HFFc6 (cell line): ENCODE measurements at places on chromosomes 12 and 14.

GRCh38 chr12:95615749-95616148 lies 64.5 kb upstream of the USP44 start:
- DNase-seq = no peak

- DNase-seq = no peak
Measured at GRCh38 chr12:101566318-101566717, 28.5 kb upstream of the MYBPC1 start.

DNA sequence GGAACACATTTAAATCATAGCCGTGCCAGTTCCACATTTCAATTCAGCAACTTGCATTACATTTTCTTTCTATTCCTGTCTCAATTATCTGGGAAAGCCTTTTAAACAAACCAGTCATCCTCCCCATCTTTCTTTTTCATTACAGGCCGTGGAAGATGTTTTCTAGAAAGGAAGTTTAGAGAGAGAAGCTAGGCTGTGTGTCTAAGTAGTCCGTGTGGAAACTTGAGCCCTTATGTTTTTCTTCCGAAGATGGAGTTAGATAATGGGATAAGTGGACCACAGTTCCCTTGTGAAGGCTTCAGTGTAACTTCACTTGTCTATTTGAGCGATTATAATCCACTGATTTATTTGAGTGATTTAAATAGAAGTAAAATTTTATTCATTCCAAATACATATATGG lies 12.4 kb upstream of the PPM1H start:
- no peak for DNase-seq

DNA sequence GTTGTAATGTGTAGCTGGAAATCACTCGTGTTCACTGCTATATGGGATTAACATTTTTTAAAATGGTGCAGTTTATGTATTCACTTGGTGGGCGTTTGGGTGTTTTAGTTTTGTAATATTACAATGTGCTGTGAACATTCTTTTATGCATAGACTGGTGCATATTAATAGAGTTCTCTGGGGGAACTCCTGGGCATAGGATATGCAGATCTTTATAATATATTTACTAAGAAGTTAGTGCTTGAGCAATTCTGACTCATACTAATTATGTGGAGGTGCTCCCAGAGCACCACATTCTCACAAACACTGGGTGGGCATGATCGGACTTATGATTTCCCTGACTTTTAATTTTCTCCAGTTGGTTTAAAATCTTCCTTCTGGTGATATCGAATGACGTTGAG lies 342.3 kb downstream of the PDZRN4 start:
- no peak for DNase-seq

- DNase-seq = no peak
Measured at GRCh38 chr12:102174761-102175160, 22.9 kb downstream of the PMCH start.

DNA sequence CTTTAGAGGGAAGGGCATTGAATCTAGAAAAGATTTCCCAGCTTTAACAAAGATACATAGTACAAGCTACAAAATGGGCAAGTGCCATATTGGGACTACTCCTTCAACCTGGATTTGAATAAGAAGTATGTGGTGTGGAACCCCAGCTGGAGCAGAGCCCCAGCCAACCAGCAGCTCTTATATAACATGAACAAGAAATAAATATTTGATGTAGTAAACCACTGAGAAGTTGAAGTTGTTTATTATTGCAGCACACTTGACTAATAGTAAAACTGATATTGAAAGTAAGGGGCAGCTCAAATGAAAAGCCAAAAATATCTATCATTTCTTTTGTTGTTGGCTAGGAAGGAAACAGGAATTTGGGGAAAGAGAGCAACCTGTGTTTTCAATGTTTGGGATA lies 701.8 kb downstream of the TMTC2 start:
- DNase-seq = no peak

GRCh38 chr14:23351681-23352505 lies 794 bp downstream of the SLC22A17 start:
- DNase-seq = no peak

GRCh38 chr14:88326352-88327103 lies 3.5 kb upstream of the KCNK10 start:
- no peak for DNase-seq

DNA sequence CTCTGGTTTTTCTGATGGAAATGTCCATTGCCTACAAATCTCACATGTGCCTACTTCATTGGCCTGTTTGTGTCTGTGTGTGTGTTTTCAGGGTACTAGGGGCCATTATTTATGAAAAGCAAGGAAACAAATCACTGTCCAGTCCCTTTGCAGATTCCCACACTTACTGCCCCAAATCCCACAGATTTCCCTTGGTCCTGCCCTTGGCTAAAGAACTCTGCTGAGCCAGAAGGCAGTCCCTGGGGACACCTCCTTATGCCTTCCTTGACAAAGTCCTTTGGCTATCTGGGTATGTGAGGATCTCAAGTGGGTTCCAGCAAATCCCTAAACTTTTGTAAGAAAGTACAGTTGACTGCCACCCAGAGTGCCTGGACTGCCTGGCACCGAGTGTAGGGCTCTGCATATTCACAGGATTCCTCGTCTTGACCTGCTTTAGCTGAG lies 388.1 kb downstream of the BCAT1 start:
- no peak for DNase-seq

GRCh38 chr14:27127838-27128237 lies 530.0 kb upstream of the NOVA1 start:
- no peak for DNase-seq

- peak; percentile 10 for DNase-seq
Measured at GRCh38 chr12:120079411-120080400, 36.8 kb downstream of the RAB35 start.

- DNase-seq = no peak
Measured at GRCh38 chr14:21780429-21781084, 106.9 kb upstream of the OR4E1 start.

DNA sequence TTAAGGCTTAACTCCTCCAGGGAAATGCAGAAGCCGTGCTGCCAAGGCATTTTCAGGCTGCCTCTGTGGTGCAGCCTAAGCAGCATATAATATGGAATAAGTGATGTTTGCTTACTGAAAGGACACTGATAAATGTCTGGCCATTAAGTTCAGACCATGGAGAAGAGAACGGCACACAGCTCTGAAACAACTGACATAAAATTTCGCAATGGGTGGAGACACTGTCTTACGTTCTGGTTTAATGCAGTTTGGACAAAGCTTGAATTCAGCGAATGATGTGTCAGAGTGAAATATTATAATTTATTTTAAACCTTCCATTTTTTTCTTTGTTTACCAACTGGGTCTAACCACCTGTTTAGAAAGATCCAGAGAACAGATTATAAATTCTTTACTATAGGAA lies 27.2 kb upstream of the NRXN3 start:
- no peak for DNase-seq

DNA sequence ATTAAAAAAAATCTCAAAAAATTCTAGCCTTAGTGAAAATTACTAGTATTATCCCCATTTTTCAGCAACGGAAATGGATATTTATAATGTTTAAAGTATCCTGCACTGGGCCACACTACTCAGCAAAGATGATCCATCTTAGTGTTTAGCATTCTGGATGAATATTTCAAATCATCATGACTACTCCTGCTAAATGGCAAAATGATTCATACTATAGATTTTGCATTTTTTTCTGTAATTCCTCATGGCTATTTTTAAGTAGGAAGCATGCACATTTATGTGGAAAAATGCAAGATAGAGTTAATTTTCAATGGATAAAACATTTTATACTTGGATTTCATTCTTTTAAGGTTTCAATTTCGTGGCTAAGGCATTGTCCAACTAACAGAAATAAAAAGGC lies 59.6 kb downstream of the LRFN5 start:
- DNase-seq = no peak

GRCh38 chr14:36979863-36980262 lies 192.5 kb downstream of the SLC25A21 start:
- no peak for DNase-seq

GRCh38 chr12:2559931-2560330 lies 234.8 kb upstream of the FKBP4 start:
- DNase-seq = no peak

DNA sequence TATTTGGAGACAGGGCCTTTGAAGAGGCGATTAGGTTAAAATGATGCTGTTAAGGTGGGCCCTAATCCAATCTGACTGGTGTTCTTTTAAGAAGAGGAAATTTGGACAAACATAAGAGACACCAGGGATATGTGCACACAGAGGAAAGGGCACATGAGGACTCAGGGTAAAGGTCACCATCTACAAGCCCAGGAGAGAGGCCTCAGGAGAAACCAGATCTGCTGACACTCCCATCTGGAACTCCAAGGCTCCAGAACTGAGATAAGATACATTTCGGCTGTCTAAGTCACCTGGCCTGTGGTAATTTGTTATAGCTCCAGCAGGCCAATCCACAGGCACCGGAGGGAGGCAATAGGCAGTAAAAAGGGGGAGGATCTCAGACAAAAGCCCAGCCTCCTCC lies 48.6 kb downstream of the KICS2 start:
- no peak for DNase-seq

DNA sequence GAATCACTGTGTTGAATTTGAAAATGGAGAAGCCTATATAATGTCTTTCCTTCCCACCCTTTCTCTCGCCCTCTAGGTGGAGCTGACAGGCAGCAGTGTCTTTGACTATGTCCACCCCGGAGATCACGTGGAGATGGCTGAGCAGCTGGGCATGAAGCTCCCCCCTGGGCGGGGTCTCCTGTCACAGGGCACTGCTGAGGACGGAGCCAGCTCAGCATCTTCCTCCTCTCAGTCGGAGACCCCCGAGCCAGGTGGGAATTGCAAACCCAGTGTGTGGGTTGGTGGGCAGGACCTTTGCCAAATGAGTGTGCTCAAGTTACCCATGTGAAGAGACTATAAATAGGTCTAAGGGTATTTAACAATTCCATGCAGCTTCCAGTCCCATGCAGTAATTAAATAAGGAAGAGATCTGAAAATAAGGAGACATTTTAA lies 274.7 kb downstream of the EGLN3 start:
- no peak for DNase-seq

- no peak for DNase-seq
Measured at GRCh38 chr14:69357544-69358200, 40.4 kb downstream of the ERH start.

DNA sequence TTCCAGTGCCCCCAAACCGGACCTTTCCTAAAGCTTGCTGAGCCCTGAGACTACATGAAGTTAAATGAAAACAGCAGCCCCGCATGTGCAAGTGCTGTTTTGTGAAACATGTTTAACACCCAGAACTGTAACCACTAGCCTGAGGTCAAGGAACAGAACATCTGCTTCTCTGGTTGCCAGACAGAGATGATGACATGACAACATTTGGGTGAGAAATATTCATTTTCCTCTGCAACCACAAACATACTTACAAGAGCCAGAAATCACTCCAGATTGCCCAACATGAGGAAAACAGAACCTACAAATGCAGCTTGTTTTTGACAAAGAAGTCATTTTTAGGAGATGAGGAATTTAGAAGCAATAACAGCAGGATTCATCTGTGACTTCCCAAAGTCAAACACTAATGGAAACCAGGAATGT lies 110.4 kb downstream of the BCAT1 start:
- peak; percentile 69 for DNase-seq

DNA sequence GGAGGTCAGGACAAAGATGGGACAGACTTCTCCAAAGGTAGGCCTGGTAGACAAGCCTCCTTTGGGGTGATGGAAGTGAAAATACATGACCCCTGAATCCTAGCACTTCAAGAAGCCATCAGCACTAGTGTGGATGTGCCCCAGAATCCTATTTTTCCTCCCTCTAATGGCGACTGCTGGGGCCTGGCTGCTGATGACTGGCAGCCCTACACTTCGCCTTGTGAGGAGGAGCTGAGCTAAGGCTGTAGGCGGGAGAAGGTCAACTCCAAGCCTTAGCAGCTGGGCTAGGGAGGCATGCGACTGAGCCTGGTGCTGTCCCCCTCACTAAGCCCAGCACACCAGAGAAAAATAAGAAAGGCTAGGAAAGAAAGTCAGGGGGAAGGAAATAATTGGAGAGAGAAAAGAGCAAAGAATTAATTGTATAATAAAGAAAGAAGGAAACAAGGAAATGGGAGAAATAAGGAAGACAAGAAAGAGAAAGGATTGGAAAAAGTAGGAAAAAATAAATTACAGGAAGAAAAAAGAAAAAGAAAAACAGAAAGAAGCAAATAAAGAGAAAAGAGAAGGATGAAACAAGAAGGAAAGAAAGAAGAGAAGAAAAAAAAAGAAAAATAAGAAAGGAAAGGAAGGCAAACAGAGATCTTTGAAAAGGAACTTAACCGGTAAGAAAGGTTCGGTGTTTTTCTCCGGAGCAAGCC lies 4.7 kb upstream of the HOXC10 start:
- DNase-seq = no peak

GRCh38 chr12:109637348-109637747 lies 63.8 kb downstream of the MVK start:
- no peak for DNase-seq

GRCh38 chr14:100223332-100224201 lies 15.4 kb upstream of the YY1 start:
- DNase-seq = no peak

GRCh38 chr12:67222302-67222701 lies 46.9 kb upstream of the CAND1 start:
- peak; percentile 25 for DNase-seq

DNA sequence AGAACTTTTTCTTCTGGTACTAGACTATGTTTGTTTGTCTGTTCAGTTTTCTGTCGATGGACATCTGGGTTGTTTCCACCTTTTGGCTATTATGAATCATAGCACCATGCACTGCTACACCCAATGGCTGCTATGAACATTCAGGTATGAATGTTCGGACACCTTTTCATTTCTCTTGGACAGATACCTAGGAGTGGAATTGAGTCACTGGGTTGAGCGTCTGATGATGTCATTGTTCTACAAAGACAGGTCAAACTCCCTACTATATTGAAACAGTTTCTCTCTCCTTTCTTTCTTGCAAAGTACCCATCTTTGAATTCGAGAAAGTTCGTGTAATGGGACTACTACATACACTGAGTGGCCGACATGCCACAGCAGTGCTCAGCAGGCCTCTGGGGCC lies 44.7 kb downstream of the KCTD10 start:
- DNase-seq = no peak

DNA sequence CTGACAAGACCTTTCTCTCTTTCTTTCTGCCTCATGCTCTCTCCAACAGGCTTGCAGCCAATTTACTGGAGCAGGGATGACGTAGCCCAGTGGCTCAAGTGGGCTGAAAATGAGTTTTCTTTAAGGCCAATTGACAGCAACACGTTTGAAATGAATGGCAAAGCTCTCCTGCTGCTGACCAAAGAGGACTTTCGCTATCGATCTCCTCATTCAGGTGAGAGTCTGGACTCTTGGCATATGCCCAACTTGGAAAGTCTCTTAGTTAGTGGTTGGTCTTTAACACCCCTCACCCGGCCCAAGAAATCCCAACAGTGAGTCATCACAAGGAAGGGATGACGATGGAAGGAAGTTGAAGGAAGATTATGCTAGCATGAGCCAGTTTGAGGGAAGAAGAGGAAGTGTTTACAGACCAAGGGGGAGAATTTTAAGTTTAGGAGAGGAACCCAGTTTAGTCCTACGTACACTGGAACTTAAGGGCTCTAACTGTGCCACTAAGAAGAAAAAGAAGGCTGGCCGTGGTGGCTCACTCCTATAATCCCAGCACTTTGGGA lies 189.7 kb downstream of the ETV6 start:
- DNase-seq = no peak
